Naive thymus-derived CD8-positive, alpha-beta T cell (primary cell): ENCODE measurements at places on chromosomes 11 and 22.

GRCh38 chr11:5178046-5178837 is 22.2 kb downstream of the OR51V1 start:
- no peak for DNase-seq

- no peak for DNase-seq
Observed at GRCh38 chr22:38243007-38243765, 29.6 kb downstream of the TMEM184B start.

DNA sequence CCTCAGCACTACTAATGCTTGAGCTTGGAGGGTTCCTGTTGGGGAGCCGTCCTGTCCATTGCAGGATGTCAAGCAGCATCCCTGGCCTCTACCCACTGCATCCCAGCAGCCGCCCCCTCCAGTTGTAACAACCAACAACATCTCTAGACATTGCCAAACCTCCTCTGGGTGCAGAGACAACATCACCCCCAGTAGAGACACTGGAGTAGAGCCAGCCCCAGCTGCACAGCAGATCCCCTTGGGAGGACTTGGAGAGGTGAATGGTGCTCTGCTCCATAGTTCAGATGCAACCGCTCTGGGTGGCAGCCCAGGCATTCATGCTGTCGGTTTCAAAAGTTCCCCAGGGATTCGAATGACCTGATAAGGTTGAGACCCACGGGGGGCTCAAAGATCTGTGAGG is 259.0 kb downstream of the MN1 start:
- DNase-seq: no peak

DNA sequence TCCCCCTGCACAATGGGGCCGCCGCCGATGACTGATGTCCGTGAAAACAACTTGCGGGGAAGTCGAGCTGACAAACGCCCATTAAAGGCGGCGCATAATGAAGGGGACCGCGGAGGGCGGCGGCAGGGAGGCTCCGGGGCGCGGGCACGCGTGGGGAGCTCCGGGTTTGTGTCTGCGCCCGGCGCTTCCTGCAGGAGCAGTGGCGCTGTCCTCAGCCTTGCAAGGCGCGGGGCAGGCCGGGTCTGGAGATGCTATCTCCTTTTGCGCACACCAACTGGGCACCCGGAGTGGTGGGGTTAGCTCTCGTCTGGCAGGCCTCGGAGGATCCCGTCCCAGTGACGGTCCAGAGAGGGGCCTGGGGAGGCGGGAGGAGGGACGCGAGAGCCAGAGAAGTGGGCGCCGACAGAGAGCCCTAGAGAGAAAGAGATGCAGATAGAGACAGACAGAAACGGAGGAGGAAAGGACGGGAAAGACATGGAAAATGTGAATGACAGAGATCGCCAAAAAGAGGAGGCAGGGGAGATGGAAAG is 390 bp upstream of the FGF3 start:
- DNase-seq: no peak

DNA sequence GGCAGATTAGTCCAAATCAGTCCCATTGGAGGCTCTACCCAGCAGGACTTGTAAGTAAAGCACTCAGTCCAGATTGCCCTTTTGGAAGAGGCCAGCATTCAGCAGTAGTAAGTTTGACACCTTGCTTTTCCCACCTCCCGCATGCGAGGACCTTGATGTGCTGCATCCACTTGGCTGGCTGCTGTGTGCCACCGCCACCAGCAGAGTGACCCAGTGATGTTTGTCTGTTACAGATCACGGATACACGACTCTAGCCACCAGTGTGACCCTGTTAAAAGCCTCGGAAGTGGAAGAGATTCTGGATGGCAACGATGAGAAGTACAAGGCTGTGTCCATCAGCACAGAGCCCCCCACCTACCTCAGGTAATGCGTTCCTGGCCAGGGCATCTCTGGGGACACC is 6.6 kb downstream of the SMARCB1 start:
- no peak for DNase-seq

- DNase-seq: no peak
Observed at GRCh38 chr11:26780376-26781085, 58.7 kb upstream of the SLC5A12 start.

GRCh38 chr22:44975427-44976262 is 34.2 kb downstream of the PHF21B start:
- DNase-seq: peak; percentile 67

- no peak for DNase-seq
Observed at GRCh38 chr11:95419915-95420314, 188.9 kb upstream of the SESN3 start.

- no peak for DNase-seq
Observed at GRCh38 chr11:125022551-125022950, 40.6 kb upstream of the SLC37A2 start.

DNA sequence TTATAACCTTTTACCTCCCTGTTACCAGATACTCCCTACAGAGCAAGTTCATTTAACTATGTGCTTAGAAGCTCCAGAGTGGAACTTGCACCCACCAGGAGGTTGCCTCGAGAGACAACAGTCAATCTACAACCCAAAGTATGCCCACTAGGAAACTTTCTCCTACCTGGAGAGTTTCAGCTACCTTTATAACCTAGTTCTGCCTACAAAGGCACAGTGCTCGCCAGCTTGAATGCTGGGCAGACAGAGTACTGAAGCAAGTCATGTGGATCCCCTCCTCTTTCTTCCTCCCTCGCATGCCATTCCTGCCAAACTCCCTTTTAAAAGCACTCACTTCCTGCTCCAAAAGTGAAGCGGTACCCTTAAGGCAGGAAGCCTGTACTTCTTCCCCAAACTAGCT is 258.9 kb downstream of the SWAP70 start:
- no peak for DNase-seq

GRCh38 chr11:68258363-68258765 is 13.4 kb downstream of the C11orf24 start:
- no peak for DNase-seq

GRCh38 chr11:57416436-57416835 is 10.5 kb downstream of the SLC43A3 start:
- DNase-seq: no peak

DNA sequence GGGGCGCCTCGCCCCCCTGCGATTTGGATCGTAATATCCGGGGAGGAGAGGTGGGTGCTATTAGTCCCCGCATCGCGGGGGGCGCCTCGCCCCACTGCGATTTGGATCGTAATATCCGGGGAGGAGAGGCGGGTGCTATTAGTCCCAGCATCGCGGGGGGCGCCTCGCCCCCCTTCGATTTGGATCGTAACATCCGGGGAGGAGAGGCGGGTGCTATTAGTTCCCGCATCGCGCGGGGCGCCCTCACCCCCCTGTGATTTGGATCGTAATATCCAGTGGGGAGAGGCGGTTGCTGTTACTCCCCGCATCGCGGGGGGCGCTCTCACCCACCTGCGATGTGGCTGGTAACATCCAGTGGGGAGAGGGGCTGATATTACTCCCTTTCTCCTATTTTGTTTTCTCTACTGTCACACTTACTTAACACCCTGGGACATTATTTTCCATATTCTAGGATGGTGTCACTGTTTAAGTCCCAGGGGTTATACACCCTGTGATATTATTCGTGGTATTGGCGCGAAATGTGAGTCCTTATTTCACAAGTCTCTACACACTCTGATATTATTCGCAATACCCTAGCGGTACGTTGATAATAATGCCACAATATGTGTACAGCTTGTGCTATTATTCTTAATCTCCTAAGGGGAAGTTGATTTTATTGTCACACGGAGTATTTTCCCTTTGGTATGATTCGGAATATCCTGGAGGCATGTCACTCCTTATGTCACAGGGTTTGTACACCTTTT is 57.8 kb upstream of the ALDH3B2 start:
- DNase-seq: peak; percentile 27

DNA sequence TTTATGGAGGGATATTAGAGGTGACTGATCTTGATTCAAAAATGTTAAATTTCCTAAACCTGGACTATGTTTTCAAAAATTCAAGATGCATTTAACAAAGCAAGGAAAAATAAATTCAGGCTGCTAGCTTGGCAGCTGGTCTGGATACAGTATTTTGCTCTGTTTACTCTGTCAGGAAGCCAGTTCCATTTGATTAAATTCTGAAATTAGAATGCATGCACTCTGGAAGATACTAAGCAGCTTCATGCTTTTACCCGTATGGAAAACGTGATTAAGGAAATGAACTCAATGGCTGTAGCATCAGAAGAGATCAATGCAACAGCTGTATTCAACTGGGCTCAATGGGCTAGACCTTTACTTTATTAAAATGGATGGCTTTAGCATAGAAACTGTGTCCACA is 14.2 kb downstream of the C11orf71 start:
- no peak for DNase-seq

DNA sequence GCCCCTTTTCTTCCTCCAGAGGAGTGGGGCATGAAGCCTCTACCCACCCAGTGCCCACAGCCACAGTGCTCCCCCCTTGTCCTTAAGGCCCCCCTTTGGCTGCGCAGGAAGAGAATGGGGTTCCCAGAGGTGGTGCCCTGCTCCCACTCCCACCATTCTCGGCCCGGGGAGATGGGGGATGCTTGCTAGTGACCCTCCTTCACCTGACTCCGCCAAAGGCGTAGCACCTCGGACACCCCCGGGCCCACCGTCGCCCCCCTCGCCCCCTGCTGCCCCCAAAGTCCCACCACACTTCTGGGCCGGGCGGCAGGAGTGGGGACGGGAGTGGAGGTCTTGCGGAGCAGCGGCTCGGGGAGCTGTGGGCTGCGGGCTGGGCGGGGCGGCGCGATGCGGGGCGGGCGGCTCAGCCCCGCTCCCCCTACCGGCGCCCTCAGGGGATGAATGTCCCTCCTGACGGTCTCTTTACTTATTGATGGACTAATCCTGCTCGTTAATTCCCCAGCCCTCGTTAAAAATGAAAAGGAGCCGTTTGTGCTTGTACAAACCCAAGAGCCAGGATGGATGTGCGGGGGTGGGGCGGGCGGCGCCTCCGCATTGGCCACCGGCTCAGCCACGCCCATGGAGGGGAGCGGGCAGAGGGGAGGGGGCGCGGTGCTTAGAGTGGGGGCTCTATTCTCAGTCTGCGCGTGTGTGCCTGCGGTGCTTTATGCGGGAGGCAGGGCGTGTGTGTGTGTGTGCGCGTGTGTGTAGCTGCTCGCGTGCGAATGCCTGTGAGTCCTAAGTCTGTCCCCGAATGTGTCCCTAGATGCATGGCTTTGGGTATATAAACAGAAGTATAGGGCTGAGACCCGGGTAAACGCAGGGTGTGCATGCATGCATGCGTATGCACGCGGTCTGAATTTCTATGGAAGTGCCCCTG is 25.6 kb downstream of the SYT7 start:
- DNase-seq: no peak

- no peak for DNase-seq
Observed at GRCh38 chr11:46229230-46229629, 48.2 kb upstream of the CREB3L1 start.

DNA sequence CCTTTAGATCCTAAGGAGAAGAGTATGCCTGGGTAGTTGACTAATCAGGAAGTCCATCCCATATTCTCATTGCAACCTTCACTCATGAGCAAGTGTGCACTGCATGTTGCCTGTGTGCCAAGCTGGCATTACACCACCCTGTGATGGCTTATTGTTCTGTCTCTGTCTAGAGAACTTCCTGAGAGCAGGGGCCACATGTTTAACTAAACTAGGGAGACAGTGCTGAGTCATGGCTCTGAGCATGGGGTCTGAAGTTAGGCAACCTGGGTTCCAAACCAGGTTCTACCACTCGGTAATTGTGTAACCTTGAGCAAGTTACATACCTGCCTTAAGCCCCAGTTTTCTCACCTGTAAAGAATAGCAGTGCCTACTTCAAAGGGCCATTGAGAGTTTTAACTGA is 39.6 kb downstream of the CSNK2A3 start:
- DNase-seq: no peak

DNA sequence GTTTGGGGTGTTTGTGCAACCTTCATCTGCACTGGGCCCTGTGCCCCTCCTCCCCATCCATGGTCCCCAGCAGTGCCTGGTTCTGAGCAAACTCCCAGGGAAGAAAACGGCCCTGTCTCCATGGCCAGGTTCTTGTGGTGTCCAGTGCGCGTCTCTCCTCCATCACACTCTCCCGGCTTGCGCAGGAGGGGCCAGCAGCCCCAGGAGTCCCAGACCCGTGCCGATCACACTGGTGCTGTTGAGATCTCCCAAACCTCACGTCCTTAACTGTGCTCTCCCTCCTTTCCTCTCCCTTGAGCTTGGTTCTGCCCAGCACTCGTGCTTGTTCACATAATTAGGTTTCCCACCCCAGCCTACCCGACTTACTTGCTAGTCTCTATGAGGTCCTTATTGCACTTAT is 10.9 kb upstream of the GRK2 start:
- DNase-seq: no peak

GRCh38 chr22:46449116-46449691 is 88.2 kb downstream of the CELSR1 start:
- no peak for DNase-seq

DNA sequence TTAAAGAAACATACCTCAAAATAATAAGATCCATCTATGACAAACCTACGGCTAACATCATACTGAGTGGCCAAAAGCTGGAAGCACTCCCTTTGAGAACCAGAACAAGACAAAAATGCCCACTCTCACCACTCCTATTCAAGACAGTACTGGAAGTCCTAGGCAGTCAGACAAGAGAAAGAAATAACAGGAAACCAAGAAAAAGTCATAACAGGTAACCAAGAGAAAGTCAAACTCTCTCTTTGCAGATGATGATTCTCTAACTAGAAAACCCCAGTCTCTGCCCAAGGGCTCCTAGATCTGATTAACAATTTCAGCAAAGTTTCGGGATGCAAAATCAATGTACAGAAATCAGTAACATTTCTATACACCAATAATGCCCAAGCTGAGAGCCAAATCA is 35.6 kb downstream of the TMEM123 start:
- DNase-seq: peak; percentile 40

GRCh38 chr22:41979423-41980250 is 10.4 kb downstream of the SEPTIN3 start:
- DNase-seq: no peak

- no peak for DNase-seq
Observed at GRCh38 chr11:113884361-113884836, 9.0 kb upstream of the USP28 start.
